ENCODE measurements at places on chromosomes 1 and 21.

GRCh38 chr1:78275906-78276685, 214.7 kb upstream of the PTGFR start:
- no peak for DNase-seq

GRCh38 chr1:165539306-165539705, 4.5 kb upstream of the LRRC52 start:
- DNase-seq = peak; percentile 12

DNA sequence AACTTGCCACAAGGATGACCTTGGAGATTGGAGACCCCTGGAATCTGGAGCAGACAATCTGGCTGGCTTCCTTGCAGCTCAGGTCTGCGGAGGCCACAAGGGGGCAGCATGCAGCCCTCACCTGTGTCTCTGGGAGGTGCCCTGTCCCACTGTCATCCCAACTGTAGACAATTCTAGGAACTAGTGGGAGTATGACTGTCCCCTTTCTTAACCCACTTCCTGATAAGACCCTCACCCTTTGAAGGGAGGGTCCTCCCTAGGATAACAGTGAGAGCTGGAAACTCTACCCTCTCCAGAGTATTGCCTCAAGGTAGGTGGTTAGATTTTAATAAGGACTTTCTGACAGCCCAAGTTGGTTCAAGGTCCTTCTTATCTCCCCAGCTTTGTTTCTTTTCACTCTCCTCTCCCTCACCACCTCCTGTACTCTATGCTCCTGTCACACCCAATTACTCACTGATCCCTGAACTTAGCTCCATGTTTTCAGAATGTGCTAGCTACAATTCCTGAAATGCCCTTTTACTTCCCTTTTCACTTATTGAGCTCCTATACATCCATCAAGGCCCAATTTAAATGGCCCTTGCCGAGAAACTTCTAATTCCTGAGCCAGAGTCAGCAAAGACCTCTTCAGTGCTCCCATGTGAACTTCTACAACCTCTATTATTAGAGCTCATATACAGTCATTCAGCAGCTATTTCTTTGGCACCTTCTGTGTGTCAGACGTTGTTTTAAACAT, 9.2 kb upstream of the KCNQ4 start:
- DNase-seq = peak; percentile 41

- no peak for DNase-seq
Measured at GRCh38 chr1:240824238-240824637, 212.3 kb upstream of the GREM2 start.

GRCh38 chr1:32151319-32151787, 28.1 kb upstream of the TXLNA start:
- DNase-seq = peak; percentile 72

- no peak for DNase-seq
Measured at GRCh38 chr21:32410916-32411315, 1.6 kb upstream of the EVA1C start.
